ENCODE measurements at places on chromosomes 1 and 21.

DNA sequence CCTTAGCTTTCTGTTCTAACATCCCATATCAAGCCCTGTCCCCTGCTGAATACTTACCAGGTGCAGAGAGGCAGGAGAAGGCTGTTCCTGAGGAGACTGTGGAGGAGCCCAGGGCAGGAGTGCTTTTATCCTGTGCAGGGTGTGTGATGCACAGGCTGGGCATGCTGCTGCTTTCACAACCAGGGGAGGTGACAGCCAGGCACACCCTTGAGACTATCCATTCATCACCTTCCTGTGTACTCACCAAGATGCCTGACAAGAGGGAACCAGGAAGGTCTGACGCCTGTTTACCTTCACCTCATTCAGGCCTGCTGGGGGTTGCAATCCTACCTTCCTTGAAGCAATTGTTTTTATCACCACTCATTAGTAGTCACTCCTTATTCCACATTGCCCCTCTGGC lies at the start of gene LCE3E:
Gene LCE3E, minus strand, starts transcription at position 100 of the 400 bp plus-strand sequence. CDS start 572 bp downstream, outside the sequence.
- DNase-seq: no peak

DNA sequence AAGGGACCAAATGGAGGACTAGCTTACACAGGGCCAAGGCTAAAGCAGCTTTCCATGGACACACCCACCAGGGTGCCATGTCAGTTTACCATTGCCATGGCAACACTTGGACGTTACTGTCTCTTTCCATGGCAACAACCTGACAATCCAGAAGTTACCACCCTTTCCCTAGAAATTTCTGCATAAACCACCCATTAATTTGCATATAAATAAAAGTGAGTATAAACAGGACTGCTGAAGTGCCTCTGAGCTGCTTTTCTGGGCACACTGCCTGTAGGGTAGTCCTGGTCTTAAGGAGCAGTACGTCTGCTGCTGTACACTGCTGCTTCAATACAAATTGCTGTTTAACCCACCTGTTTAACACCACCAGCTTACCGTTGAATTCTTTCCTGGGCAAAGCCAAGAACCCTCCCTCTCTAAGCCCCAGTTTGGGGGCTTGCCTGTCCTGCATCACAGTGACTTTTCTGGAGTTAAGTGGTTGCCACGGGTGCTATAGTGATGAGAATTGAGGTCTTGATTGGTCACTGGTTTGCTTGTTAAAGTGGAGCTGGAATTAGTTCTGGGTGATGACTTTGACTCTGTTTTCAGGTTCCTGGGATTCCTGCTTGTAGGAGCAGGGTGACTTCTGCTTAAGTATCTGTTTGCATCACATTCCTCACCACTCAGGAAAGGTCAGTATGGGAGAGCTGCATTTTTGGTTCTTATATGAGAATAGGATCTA lies 83.2 kb downstream of the CLDN17 start:
- DNase-seq: no peak

- no peak for DNase-seq
These were observed 12.3 kb upstream of the CTNNBIP1 start for GRCh38 chr1:9922342-9922741.

- no peak for DNase-seq
These were observed 97.7 kb downstream of the CRYAA start for GRCh38 chr21:43266534-43266933.

DNA sequence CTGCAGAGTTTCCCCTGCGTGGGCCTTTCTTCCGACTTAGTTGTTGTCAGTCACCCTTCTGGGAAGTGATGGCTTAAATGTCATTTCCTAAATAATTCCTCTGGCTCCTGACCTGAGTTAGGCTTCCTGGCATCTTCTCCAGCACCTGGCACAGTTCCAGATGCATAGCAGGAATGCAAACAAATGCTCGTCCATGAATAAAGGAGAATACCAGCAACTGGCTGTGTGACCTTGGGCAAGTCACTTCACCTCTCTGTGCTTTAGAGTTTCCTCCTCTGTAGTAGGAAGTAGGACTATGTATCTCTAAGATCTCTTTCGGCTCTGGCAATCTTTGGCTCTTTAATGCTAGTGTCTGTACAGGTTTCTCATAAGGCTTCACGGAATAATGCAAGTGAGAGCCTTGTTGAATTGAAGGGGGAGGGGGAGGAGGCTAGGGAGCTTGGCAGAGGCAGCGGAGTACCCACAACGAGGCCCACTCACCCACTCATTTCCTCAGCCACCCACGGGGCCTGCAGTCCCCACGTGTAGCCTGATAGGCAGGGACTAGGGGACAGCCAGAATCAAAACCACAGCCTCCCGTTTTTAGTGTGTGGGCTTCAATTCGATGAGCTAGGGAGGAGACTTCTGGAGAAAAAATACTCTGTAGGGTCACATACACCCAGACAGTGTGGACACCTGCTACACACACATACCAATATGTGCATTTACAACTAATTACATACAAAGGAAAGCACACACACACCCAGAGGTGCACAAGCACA lies 48.1 kb downstream of the TENT5C start:
- DNase-seq: no peak

Measured in head of caudate nucleus (tissue), 42 donors.